ENCODE measurements at places on chromosomes 16 and 17.

- peak; percentile 28 for DNase-seq
Measured at GRCh38 chr17:32350666-32351418, 885 bp downstream of the ZNF207 start.

- no peak for DNase-seq
Measured at GRCh38 chr16:53565296-53565863, 62.4 kb upstream of the AKTIP start.

GRCh38 chr16:764848-765487 lies 4.4 kb downstream of the MSLN start:
- DNase-seq: no peak

GRCh38 chr16:50281391-50282009 lies 15.1 kb downstream of the ADCY7 start:
- DNase-seq: no peak

- no peak for DNase-seq
Measured at GRCh38 chr16:84299734-84300440, 5.2 kb downstream of the WFDC1 start.

- DNase-seq: no peak
Measured at GRCh38 chr17:15086776-15087295, 178.3 kb downstream of the PMP22 start.

GRCh38 chr17:61713035-61713434 lies 122.0 kb upstream of the NACA2 start:
- no peak for DNase-seq

DNA sequence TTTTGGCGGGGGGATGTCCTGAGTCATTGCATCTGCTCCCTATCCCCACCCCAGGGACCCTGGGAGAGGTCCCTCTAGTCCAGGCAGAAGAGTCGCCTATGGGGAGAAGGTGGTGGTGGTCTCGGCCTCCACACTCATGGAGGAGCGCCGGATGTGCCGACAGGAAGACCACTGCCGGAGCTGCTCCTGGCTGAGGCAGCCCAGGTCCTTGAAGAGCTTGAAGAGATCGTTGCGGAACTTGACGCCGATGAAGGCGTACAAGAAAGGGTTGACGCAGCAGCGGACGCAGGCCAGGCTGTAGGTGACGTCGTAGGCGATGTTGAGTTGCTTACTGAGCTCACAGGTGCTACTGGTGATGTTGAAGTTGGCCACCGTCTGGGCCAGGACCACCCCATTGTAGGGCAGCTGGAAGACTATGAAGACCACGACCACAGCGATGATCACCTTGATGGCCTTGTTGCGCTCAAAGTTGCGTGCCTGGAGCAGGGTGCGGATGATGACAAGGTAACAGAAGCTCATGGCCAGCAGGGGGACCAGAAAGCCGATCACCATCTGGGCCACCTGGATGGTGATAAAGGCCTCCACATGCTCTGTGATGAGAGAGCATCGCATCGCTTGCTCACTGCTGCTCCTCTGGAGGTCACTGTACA lies 10.5 kb downstream of the CCR7 start:
- no peak for DNase-seq

DNA sequence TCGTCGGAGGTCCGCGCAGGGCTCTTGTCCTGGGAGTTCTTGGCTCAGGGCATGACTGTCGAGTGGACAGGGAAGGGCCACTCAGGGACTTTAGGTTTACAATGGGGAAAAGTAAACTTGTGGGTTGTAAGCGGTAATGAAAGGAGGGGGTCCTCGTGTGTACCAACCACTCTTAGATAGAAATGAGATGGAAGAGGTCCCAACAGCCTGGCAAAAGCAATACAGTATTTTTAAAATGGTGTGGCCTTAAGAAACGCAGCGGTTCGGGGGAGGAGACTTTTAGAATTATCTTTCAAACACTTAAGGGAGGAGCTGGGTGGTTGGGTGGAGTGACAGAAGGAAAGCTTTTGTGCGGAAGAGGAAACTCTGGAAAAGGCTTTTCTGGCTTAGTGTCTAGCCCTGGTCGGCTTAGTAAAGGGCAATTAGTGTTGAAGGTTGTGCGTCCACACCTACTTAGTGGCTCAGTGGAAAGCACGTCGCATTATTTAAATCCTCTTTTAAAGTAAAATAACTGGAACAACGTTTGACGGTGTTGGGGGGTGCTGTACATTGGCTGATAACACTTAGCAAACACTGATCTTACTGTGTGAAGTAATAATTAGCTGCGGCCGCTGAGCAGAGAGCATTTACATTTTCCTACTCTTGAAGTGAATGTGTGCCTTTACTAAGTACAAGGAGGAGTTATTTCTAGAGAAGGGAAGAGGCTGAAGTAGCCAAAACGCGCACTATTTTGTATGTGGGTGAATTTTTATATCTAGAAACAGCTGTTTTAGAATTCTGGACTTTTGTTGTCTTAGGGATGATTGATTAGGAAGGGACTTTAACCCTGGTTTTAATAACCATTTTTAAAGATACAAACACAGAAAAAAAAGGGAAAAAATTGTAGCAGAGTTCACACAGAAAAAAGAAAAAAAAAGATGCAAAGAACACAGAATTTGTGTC lies 1.0 kb downstream of the WSB1 start:
- no peak for DNase-seq

DNA sequence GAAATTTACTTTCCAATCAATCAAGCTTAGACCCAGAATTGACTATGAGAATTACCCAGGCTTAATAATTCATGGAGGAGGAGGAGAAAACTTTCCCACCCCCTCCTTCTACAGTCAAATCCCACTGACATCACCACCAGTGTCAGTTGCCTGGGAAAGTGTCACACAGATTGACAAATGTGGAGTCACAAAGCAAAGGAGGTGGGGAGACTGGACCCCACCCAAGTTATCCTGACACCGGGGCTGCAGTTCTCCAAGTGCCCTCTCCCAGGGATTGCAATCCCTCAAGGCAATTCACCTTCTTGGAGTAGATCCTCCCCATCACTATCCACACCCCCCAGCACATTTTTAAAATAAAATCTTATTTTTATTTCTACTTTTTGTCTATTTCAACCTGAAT lies 100.2 kb upstream of the CDH11 start:
- DNase-seq: no peak

- DNase-seq: no peak
Measured at GRCh38 chr17:57855391-57856035, 5.7 kb upstream of the MRPS23 start.

DNA sequence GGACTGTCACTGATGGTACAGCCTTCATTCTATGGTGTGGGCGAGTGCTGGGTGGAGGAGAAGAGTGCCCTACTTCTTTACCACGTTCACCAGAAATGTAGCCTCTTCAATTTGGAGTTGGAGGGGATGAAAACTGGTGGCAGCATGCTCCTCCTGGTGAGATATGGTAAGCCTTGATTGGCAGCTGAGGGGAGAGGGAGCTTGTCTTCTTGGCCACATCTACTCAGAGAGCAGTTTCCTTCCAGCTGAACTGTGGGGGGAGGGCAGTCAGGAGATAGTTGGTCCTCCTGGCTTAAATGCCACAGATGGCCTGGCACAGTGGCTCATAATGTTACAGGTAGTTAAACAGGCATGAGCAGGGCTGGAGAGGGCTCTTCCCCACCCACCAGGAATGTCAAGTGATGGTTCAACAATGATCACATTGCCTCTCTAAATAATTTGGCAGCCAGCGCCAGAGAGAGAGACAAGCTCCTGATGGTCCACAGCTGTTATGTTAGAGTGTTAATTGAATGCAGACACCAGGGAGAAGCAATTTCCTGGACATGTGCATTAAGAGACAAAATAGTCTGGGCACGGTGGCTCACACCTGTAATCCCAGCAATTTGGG lies 9.0 kb upstream of the MAPK3 start:
- no peak for DNase-seq

DNA sequence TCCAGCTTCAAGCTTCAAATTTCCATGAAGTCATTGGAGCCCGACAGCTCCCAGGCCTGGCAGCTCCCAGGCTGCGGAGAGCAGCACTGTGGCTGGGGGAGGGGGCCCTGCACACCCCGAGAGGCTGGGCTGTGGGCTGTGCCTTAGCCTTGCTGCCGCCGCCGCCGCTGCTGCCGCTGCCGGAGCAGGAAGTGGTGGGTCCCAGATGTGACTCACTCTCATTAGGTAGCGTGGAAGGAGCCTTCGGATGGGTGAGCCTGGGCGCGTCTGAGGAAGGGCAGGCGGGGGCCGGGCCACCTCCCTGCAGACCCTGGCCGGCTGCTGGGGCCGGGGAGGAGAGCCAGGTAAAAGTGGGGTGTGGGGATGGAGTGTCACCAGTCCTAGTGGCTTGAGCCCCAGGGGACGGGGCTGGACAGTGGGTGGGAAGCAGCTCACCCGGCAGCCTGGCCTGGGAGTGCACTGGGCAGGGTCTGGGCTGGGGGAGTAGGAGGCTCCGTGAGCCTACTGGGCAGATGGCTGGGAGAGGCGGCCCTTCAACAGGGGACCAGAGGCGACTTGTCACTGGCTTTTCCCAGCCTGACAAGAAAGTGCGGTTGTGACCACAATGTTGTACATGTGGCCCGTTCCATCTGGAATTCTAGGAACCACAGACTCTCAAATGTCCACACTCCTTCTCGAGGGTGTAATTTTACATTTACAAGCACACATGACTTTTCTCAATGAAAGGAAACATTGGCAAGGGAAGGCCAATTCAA lies at the start of gene ADCY7:
Gene ADCY7 (plus strand): TSS at position 215 of the 755 bp plus-strand sequence. CDS start 21,629 bp downstream, outside the sequence.
- DNase-seq: peak; percentile 78

DNA sequence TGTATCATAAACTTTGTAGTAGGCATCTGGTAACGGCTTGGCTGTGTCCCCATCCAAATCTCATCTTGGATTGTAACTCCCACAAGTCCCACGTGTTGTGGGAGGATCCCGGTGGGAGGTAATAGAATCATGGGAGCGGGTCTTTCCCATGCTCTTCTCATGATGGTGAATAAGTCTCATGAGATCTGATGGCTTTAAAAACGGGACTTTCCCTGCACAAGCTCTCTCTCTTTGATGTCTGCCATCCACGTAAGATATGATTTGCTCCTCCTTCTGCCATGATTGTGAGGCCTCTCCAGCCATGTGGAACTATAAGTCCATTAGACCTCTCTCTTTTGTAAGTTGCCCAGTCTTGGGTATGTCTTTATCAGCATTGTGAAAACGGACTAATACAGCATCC lies 248.7 kb downstream of the SNX29 start:
- DNase-seq: no peak

DNA sequence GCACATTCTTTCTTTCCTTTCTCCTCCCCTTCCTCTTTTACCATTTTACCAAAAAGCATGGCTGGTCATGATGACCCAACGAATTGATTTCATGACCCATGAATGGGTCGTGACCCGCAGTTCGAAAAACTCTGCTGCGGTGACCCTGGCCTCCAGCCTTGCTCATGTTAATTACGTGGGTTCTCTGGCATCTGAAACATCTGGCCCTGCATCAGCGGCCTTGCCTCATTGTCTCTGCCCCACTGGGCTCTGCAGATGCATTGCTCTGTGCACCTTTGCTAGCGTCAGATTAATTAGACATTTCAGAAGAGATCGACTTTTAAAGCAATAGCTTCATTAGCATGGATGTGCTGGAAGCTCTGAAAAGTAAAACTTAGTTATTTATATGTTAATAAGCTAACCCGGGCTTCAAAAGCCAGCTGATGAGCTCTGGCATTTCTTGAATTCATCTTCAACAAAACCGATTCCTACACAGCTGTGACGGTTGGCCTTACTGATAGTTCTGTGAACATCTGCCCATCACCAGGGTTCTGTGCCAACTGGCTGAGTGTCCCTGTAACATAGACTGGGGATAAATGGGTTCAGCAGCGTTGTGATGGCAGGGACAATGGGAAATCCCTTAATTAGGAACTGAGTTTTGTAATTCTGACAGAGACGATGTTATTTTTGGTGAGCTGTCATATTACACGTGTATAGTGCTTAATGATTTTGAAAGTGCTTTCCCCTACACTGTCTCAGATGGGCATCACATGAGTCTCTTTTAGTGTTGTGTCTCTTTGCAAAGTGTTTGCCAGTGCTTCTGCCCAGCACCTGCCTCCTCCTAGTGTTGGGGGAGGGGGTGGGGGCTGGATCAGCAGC lies 225.9 kb upstream of the EEF2KMT start:
- no peak for DNase-seq

DNA sequence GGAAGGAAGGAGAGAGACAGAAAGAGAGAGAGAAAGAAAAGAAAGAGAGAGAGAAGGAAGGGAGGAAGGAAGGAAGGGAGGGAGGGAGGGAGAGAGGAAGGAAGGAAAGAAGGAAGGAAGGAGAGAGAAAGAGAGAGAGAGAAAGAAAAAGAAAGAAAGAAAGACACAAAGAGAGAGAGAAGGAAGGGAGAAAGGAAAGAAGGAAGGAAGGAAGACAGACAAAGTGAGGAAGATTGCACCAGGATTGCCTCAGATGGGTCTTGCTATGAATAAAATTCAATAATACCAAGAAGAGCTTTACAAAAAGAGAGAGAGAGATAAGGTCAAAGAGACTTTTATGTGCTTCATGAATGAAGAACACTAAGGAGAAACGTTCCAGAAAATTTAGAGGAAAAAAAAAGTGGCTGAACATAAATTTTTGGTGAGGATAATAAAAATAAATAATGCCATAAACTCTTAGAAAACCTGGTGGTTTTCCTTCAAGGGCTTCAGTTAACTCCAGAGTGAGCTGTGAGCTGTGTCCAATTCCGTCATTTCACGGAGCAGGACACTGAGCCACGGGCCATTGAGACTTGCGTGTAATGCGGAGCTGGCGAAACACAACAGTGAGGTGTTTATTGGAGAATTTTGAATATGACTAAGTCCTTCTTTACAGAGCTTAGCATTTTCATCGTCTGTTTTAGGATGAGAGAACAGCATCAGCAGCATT lies 72.7 kb upstream of the TNRC6C start:
- DNase-seq: no peak

GRCh38 chr17:49041527-49041926 lies 44.3 kb downstream of the IGF2BP1 start:
- DNase-seq: no peak

DNA sequence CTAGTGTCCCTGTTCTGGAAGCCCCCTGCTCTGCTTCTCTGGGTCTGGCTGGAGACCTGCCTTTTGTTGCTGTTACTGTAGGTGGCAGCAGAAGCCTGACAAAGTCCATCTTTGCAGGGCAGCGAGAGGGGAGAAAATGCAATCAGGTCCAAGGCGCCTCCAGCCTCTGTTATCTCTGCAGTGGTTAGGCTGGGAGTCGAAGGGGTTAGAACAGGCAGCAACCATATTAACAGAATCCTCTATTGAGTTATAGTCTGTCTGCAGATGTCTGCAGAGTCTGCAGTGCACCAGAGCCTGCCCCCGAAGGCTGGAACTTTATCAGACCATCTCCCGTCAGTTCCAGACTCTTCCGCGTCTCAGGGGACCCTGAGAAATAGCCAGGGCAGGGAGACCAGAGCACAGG lies 404.9 kb upstream of the EEF2KMT start:
- DNase-seq: no peak

GRCh38 chr16:87735270-87736007 lies 30.3 kb downstream of the KLHDC4 start:
- no peak for DNase-seq

- no peak for DNase-seq
Measured at GRCh38 chr16:22813948-22814710, at the start of gene HS3ST2. TSS of gene HS3ST2 (plus strand) at chr16:22814162. CDS start at chr16:22814611, 449 bp downstream.

GRCh38 chr17:66403846-66404556 lies 101.6 kb downstream of the PRKCA start:
- no peak for DNase-seq
